Activated CD8-positive, alpha-beta T cell treated with anti-CD3 and anti-CD28 coated beads for 36 hours (primary cell): ENCODE measurements at places on chromosomes 2 and 18. TPM values are rescaled to one million over a fixed set of nuclear protein-coding genes. Genes with fewer than 3 reads are reported as not detected.

The MREG gene
- 10.9 TPM for total RNA-seq

The FAM161A gene
- total RNA-seq, result 6.6 TPM

The SOX11 gene
- not detected for total RNA-seq

The MYCN gene
- total RNA-seq, result 0.22 TPM

The COLEC12 gene
- not detected for total RNA-seq

The SH3BP4 gene
- total RNA-seq, result 0.54 TPM

The ALKAL2 gene
- total RNA-seq, result not detected

The IGFBP5 gene
- not detected for total RNA-seq

The SATB2 gene
- 0.14 TPM for total RNA-seq
